ENCODE measurements at places on chromosomes 11 and 22. TPM values are rescaled to one million over a fixed set of nuclear protein-coding genes. Genes with fewer than 3 reads are reported as not detected.

GRCh38 chr11:13993096-13993765 lies 30.7 kb downstream of the SPON1 start:
- DNase-seq = no peak

DNA sequence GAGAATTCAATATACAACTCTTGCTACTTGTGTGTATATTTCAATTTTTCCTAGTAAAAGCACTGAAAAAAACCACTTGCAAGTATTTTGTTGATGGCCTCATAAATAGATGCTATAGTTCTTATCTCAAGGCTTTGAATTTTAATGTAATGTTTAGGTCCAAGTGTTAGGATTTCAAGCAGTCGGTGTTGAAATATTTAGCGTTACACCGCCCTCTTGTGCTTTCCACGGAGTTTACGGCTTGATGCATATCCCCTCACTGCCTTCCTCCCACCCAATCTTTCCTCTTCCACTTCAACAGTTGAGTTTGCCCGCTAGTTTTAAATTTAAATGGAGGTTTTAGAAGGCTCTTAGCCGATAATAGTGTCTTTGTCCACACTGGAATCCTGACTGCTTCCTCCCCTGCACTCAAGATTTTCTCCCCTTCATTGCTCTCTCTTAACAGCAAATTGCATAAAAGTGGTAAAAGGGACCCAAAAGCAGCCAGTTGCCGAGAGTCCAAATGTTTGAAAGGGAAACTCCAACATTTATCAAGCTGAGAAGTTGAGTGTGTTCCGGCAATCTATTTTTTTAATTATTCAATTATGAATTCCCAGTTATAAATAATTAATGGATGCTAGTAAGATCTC lies 25.9 kb upstream of the HTATIP2 start:
- peak; percentile 20 for DNase-seq

RAB38 gene
- total RNA-seq = 12.7 TPM

GAL3ST3 gene
- not detected for total RNA-seq

- DNase-seq = no peak
Measured at GRCh38 chr11:11074686-11075335, 217.0 kb upstream of the ZBED5 start.

- DNase-seq = no peak
Measured at GRCh38 chr11:28274216-28274615, 166.0 kb downstream of the METTL15 start.

- no peak for DNase-seq
Measured at GRCh38 chr11:91778758-91779157, 445.9 kb upstream of the FAT3 start.

MYO7A gene
- total RNA-seq = not detected

DGAT2 gene
- 0.17 TPM for total RNA-seq

DNA sequence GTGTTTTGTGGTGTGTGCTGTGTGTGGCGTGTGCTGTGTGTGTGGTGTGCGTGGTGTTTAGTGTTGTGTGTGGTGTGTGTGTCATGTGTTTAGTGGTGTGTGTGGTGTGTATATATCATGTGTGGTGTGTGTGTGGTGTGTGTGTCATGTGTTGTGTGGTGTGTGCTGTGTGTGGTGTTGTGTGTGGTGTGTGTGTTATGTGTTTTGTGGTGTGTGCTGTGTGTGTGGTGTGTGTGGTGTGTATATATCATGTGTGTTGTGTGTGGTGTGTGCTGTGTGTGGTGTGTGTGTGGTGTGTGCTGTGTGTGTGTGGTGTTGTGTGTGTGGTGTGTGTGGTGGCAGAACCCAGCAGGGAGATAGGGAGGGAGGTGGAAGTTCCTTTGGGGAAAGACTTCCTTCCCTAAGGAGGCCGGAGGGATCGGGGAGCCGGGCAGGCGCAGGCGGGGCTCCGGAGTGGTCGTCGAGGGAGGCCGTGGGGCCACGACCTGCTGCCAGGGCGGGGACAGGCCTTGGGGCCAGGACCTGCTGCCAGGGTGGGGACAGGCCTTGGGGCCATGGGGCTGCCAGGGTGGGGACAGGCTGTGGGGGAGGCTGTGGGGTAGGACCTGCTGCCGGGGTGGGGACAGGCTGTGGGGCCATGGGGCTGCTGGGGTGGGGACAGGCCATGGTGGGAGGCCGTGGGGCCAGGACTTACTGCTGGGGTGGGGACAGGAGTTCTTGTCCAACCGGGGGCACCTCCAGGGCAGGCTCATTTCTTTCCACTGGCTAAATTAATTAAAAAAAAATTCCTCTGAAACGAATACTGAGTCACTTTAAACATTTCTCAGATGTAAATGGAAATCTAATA lies 15.2 kb downstream of the PIM3 start:
- DNase-seq = no peak

DNA sequence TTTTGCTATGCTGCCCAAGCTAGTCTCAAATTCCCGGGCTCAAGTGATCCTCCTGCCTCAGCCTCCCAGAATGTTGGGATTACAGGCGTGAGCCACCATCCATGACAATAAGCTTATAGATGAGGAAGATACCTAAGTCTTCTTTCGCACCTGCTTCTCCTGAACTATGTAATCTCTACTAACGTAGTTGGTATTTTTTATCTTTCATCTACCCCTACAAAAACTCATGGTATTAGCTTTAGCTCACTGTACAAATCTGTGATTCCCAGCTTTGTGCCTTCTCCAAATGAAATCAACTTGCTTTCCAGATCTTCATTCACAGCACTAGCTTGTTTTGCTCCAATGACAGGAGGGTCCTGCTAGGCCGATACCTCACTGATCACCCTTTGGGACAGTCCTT lies 36.4 kb downstream of the PI4KA start:
- no peak for DNase-seq

CADM1 gene
- total RNA-seq = 28.2 TPM

DNA sequence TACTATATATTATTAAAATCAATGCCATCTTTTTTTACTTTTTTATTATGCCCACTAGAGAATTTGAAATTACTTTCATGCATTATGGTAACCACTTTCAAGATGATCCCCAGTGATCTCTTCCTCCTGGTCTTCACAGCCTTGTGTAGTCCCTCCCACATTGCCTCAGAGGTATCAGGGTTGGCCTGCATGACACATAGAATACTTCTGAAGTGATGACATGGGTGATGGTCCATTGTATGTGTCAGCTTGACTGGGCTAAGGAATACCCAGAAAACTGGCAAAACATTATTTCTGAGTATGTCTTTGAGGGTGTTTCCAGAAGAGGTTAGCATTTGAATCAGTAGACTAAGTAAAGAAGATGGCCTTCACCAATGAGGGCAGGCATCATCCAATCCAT lies 14.2 kb upstream of the ISX start:
- DNase-seq = no peak

DNA sequence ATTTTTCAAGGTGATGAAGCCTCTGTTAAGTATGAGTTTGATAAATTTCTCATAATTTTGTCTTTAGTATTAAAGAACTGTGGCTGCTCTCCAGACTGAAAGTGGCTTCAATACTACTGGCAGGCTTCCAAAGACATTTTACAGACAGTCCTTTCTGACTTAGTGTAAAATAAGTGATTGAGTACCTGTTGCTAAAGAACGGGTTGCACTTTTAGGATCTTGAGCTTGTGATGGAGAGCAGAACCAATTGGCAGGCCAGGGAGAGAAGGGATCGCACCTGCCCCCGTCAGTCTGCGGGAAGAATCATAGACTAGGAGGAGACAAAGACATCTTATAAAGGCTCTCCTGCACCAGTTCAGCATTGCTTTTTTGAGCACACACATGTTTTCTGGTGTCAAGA lies 4.4 kb downstream of the NCAM1 start:
- DNase-seq = no peak

OSM gene
- not detected for total RNA-seq

DNA sequence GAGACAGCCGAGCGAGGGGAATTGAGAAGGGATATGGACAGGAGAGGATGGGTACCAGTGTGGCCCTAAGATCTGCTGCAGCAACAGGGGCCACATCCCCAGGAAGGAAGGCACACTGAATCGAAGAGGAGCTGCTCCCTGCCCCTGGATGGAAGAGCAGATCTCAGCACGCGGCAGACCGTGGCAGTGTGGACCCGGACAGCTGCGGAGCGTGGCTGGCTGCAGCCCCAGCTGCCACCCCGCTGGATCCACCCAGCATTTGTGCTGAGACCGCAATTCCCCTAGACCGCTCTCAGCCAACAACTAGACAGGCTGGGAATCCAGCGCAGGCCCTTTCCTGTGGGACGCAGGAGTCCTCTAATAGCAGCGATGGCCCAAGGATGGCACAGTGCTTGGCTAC lies 94.7 kb downstream of the NECTIN1 start:
- DNase-seq = no peak

GRCh38 chr22:38314933-38315822 lies 2.1 kb downstream of the CSNK1E start:
- DNase-seq = no peak

DNA sequence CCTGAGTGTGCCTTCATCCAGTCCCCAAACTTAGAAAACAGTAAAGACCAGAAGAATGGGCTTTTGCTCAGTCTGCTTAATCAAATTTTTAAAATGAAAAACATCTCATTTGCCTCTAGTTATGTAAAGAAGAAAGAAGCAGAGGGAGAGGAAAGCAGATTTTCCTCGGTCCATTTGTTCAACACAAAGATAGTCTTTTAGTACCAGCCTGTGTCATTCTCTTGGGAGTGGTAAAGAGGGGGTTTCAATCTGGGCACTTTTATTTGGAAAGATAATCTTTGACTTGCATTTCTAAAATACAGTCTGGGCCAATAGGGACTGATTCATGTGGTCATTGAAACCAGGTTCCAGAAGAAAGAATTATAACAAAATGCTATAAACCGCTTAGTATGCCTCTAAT lies 29.5 kb downstream of the KREMEN1 start:
- no peak for DNase-seq

DRD4 gene
- not detected for total RNA-seq

GRCh38 chr22:48784701-48785503 lies 1042.8 kb downstream of the BRD1 start:
- no peak for DNase-seq

DNA sequence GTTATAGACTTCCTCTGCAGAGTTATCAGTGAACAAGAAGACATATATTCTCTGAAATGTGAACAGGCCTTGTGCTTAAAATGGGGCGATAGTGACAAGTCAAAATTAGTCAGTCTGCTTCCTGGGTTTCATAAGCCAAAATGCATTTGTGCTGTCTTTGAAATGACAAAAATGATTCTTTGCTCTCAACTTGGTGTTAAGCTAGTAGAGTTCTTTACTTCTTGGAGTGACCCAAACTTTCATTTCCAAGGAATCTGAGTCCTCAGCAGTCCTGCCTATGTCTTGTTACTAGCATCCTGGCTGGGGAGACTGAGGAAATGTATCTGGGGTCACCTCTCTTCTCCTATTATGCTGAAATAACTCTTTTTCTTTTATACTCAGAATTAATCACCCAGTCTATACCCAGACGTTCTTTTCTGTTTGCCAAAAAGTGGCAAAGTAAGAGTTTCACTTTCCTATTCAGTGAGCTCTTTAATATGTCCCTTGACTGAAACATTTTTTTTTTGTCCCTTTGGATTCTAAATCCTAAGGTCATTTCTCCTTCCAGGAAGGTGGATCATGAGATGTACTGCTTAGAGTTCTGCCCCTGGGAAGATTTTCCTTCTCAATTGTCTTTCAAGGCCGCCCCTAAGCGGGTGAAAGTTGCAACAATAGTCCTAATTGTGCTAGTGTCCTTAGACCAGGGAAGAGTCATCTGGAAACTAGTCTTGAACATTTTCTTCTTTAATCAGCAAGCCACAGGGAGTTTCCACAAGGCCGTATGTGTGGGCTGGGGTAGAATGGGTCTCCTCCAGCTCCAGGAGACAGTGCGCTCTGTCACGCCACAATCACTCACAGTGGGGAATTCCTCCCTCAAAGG lies 53.0 kb upstream of the RDX start:
- no peak for DNase-seq

GRCh38 chr11:134157451-134157850 lies 66.3 kb downstream of the NCAPD3 start:
- no peak for DNase-seq

- no peak for DNase-seq
Measured at GRCh38 chr11:57095417-57095816, 86.3 kb upstream of the LRRC55 start.

GRCh38 chr22:47172771-47173534 lies 410.5 kb downstream of the TBC1D22A start:
- no peak for DNase-seq

C11orf42 gene
- total RNA-seq = not detected

GRCh38 chr11:105489446-105489845 lies 120.4 kb upstream of the GRIA4 start:
- no peak for DNase-seq

- DNase-seq = no peak
Measured at GRCh38 chr11:75427181-75427580, 5.8 kb downstream of the KLHL35 start.

CCDC117 gene
- 31.1 TPM for total RNA-seq

- DNase-seq = no peak
Measured at GRCh38 chr11:123586568-123586967, 67.9 kb downstream of the SCN3B start.

DNA sequence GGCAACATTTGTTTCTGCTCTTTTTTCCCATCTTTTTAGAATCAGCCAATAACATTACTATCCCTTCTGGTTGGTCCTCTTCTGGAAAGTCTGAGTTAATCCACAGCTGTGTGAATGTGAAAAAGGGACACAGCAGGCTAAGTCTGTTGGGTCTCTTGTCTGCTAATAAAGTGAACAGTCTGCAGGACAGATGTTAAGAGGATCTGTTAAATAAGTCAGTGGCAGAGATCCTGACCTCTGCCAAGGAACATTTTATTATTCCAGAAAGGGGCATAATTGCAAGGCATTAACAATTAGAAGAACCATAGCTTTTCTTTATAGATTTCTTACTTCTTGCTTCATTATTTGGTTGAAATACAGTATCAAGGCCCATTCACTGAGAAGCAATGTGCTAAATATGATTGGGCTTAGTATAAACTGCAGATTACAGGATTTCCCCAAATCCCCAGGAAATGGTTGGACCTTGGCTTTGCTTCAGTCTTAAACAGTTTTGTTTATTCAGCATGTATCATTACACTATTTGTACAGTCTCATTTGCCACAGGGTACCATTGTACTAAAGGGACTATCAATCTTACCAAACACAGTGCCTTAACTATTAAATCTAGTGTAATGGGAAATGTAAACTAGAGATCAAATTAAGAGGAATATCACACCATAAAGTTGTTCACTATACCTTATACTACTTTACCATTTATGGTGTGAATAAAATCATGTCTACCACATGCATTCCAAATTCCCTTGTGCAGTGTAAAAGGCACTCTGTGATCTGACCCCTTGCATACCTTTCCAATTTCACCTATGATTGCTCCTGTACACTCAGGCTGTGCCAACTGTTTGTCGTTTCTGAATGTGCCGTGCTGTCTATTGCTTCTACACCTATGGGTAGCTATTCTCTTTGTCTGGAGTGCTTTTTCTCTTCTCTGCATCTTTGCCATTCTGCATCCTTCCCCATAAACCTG lies 274.0 kb downstream of the SOX6 start:
- no peak for DNase-seq

UNC93B1 gene
- total RNA-seq = 44.3 TPM

DNA sequence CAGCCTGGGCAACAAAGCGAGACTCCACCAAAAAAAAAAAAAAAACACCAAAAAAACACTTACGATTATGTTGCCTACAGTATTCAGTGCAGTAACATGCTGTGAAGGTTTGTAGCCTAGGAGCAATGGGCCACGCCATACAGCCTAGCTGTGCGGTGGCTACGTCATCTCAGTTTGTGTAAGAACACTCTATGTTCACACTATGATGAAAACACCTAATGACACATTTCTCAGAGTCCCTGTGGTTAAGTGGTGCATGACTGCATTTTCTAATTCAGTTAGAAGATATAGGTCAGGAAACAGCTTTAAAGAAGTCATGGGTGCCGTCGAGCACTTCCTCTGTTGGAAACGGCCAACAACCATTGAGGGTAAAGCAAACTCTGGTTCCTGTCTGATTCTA lies 75.7 kb upstream of the ANO1 start:
- DNase-seq = no peak

GRCh38 chr11:65429068-65429681 lies 6.6 kb downstream of the NEAT1 start:
- DNase-seq = peak; percentile 72

H19 gene
- 5.6 TPM for total RNA-seq

Measured in Caki2 (cell line).